ENCODE measurements at places on chromosomes 16 and 17.

GRCh38 chr17:15479703-15480102 is 12.3 kb upstream of the CDRT4 start:
- DNase-seq: no peak

GRCh38 chr16:20327444-20328041 is at the start of gene GP2:
Gene GP2, minus strand, starts transcription at chr16:20327513. Its CDS starts 1,082 bp downstream, at chr16:20326431.
- DNase-seq: no peak

DNA sequence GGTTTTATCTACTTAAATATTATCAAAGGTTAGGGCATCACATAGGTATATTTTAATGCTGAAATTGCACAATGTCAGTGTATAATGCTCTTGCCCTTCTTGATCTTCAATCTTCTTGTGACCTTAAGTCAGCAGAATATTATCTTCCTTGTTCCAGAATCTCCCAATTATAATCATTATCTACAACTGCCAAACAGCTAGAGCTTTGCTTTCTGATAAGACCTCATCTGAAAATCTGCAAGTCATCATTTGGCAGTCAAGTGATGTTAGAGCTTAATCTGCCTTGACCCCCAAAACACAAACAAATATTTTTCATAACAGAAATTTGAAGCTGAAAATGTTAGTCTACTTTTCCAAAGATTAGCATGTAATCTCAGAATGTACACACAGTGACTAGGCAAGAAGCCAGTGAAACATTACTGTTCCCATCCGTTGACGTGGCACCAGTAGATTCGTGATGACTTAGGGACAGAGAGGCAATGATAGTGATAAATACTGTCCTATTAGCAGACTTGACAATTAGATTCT is 19.8 kb downstream of the REXO5 start:
- DNase-seq: no peak

DNA sequence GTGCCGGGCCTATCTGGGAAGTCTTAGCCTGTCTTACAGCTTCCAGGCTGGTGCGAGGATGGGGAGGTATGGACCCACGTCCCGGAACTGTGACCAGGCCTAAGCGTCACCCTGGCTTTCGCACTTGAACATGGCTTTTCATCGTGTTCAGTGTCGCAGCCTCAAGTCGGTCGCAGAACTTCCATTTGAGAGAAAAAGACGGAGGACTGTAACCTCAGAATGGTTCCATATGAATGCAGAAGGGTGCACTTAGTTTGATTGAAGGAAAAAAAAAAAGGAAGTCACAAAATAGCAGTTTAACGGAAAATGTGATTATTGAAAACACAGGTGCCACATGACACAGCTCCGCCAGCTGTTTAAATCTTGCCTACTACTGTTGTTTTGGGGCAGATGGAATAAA is 30.2 kb upstream of the JPT2 start:
- no peak for DNase-seq

Data from stimulated activated CD4-positive, alpha-beta T cell treated with anti-CD3 and anti-CD28 coated beads, TNF-alpha, amount 100 ng/mL, for 4 hours (primary cell).